ENCODE measurements at places on chromosomes 4 and X.

GRCh38 chr4:14289708-14290107, 662.2 kb upstream of the BOD1L1 start:
- DNase-seq: no peak

DNA sequence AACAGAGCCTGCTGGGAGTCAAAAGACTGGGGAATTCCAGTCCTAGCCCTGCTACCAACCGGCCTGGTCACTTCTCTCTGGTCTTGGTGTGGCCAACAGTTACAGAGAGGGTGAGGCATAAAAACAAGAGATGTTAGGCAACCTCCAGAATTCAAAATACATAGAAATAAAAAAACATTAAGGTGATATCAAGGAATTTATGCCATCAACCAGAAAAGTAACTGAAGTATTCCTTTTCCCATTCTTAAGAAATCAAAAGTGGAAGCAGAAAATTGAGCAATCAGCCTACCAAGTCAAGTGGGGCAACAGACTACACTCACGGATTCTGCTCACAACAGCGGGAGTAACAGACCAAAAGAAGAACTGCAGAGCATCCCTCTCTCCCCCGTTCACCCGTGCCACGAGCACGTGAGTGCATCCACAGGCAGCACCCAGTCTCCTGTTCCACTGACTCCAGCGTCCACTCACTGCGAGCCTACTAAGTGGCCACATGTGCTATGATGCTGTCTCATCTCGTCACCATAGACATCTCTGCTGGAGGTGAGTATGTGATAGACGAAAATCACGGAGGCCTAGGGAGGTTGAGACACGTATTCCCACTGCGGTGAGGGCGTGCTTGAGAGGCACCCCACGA, 29.3 kb downstream of the AFAP1 start:
- no peak for DNase-seq

DNA sequence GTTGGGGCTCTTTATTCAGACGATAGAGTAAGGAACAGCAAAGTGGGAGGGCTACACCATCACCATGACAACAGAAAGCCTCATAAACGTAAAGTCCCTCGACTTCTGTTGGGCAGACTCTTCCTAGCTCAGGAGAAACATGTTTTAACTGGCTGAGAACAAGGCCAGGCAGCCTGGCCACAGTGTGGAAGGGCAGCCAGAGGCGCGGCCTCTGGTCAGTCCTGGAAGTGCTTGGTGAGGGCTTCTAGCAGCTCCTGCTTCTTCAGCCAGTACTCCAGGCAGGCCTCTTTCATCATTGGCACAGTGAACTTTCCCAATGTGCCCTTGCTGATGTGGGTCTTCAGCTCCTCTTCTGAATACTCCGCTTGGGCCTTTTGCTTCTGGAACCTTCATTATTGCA, 690.9 kb downstream of the PCDH19 start:
- DNase-seq: no peak

DNA sequence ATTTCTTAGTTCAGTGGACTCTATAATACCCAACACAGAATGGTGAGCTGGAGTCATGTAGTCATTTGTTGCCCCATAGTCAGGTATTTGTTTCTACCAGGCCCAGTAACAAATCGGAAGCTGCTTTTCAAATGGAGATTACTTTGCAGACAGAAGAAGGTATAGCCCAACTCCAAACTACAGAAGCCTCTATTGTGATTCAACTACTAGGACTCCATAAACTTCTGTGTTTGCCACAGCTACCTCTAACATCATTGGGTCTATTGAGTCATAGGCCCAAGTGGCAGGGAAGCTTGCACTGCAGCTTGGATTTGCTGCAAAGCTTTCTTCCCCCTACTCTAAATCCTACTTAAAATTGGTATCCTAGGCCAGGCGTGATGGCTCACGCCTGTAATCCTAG, 148.8 kb upstream of the STK26 start:
- DNase-seq: no peak

GRCh38 chrX:50719614-50720013, 94.4 kb downstream of the SHROOM4 start:
- no peak for DNase-seq

DNA sequence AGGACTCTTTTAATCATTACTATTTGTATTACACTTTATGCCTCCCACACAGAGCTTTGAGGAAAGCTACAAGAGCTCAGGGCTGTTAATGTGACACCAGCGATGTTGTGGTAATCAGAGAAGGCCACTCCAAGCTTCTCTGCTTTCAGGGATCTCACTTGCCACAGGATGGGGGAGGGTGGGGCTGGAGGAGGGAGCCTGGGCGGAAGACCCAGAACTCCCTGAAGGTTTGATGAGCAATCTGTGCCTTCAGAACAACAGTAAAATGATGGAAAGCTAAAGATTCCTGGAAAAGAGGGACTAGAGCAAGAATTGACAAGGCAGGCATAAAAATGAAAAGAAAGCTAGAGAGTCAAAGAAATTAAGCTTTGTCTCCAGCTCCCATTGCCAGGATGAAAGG, 75.6 kb downstream of the MAML3 start:
- peak; percentile 27 for DNase-seq

DNA sequence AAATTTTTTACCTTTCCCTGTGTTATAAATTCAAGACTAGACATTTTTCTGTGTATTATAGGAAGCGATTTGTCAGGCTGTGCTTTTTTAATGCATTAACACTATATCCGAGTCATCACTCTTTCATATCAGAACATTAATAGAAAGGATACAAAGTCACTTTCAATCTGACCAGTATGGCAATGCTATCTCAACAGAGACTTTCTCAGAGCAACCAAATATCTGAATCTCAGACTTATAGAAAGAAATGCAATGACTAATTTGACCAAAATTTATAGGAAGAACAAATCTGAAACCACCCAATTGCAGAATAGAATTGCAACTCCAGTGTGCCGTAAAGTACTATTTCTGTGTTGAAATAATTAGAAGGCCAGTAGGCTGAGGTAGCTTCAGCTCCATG, 473 bp upstream of the TKTL2 start:
- DNase-seq: no peak

DNA sequence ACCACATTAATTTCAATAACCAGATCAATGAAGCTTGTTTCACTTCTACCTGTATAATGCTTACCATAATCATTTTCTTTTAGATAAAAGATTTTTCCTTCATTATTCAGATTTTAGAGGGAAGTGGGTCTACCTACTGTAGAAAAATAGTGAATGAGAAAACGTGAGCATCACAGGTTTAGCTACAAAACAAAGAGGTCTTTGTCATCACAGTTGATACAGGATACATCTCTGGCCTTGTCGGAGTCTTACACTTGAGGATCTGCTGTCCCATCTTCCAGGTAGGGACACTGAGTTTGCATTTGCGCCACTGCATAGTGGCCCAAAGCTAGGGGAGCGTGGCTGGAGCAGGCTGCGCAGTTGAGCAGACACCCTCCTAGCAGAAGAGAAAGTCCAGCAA, 710 bp downstream of the CLDN24 start:
- DNase-seq: no peak

DNA sequence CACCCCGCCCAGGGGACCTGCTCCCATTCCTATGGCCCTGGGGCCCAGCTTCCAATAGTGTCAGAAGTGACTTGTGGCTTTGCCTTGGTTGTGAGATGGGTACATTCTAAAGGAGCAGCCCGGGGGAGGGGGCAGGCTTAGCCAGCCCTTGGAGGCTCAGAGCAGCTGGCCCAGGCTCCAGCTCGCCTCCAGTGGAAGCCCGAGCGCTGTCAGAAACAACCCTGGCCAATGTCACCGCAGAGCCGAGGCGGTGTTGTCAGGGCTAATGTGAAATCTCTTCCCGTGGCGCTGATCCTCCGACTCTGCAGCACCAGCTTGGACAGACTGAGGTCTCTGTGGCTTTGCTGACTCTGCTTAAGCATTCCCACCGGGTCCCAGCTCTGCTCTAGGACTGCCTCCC, 29.2 kb upstream of the ZNF81 start:
- no peak for DNase-seq

DNA sequence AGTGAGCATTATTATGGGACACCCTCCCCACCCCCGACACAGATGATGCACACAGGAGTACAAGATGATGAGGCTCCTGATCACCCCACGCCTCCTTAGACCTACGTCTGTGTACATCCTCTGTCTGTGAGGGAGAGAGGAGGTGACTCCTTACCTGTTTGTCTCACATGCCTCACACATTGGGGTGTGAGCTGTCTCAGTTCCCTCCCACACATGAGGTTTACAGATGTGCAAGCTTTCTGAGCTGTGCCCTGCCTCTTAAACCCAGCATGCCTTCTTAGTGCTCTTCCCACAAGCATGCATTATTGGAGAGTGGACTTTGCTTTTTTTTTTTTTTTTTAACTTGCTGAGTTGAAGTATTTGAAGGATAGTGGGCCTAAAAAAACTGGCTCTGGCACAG, 76.7 kb downstream of the CLCN5 start:
- no peak for DNase-seq

GRCh38 chrX:15399962-15400391, 15.8 kb upstream of the VEGFD start:
- no peak for DNase-seq

DNA sequence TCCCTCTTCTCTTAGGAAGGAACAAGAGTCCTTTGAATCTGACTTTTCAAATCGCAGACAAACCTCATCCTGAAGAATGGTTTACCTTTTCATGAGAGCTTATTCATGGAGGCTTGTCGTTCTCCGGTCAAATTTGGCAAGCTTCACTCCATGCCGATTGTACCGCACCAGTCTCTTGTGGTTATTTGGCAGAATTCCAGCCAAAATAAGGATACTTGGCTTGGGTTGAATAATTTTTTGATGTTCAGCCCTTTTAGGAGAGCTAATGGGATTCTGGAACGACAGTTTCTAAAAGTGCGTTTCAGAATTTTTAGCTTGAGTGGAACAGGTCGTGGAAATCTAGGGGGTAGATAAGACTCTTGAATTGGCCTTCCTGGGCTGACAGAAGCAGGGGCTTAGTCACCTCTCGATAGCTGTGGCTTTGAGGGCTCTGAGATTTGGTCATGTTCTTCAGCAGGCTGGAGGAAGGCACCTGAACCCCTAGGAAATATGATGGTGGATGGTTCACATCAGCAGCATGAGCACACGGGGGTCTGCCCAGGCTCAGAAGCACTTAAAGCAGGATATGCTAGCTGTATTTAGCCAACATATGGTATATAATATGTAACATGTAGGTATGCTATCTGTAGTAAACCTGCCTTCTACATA, 1.5 kb downstream of the KLHL2 start:
- peak; percentile 88 for DNase-seq

DNA sequence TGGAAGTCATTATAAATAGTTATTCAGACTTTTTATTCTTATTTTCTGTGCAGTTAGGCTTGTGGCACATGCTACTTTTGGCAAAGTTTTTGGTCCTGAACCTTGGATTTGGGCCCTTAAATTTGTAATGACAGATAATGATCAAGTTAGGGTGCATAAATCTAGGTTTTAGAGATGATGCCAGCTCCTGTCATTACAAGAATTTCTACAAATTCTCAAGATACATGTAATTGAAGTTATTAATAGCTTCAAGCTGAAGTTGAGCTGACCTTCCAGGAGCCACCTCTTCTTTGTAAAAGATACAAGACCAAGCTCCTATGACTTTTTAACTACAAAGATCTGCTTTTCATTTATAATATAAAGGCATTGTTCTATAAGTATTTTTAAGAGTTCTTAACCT, 255.6 kb upstream of the UGT8 start:
- no peak for DNase-seq

DNA sequence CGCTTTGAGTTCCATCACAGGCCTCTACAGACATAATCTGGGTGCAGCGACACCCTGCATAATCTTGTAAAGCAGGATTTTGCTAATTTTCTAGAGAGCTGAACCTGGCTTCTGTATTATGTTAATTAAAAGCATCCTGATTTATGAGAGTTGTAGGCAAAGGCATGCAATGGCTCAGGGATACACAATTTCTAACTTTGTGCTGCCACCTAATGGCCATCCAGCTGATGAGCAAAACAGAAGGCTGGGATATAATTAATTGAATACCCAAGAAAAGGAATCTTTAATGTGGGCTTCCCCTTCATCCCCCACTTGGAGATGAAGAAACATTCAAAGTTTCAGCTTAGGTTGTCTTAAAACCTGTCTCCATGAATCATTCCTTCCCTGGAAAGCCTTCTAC, 78.1 kb downstream of the BMP15 start:
- DNase-seq: no peak

DNA sequence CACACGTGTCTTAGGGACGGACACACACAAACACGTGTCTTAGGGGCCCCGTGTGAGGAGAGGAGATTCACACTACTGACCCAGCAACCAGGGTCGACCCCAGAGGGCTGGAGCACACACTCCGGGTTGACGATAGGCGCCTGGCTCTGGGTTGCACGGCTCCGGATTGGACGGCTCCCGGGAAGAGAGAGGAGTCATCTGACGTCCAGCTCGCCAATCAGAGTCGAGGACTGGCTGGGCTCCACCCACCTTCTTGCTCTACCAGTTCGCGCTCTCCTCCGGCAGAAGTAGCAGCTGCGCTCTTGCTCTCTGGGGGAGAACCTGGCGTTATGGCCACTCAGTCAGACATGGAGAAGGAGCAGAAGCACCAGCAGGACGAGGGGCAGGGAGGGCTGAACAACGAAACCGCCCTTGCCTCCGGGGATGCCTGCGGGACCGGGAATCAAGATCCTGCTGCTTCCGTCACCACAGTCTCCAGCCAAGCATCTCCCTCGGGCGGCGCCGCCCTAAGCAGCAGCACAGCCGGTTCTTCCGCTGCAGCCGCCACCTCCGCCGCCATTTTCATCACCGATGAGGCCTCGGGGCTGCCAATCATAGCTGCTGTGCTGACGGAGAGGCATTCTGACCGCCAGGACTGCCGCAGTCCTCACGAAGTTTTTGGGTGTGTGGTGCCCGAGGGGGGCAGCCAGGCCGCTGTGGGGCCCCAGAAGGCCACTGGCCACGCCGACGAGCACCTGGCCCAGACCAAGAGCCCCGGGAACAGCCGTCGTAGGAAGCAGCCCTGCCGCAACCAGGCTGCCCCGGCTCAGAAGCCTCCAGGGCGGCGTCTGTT, 74.3 kb downstream of the NUDT10 start:
- no peak for DNase-seq

GRCh38 chr4:184396570-184397515, 77.5 kb downstream of the IRF2 start:
- DNase-seq: no peak

- DNase-seq: no peak
Observed at GRCh38 chr4:6769233-6769988, 13.1 kb upstream of the KIAA0232 start.

DNA sequence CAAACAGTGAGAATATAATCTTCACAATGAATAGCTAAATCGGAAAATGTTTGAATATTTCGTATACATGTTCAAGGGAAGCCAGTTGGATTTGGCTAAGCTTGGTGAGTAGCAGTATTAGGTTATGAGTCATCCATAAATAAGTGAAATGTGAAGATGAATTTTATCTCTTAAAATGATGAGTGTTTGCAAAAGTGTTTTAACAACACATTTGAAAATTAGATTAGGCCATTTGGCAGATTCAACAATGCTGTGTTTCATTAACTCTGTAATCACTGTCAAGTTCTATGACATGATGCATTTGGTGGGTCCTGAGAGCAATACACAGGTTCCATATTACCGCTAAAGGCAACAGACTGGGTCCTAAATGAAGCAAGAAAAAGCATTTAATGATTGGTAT, 301.9 kb upstream of the PRPS2 start:
- DNase-seq: no peak

Data from DMS79 (cell line).